ENCODE measurements at places on chromosomes 12 and 14.

DNA sequence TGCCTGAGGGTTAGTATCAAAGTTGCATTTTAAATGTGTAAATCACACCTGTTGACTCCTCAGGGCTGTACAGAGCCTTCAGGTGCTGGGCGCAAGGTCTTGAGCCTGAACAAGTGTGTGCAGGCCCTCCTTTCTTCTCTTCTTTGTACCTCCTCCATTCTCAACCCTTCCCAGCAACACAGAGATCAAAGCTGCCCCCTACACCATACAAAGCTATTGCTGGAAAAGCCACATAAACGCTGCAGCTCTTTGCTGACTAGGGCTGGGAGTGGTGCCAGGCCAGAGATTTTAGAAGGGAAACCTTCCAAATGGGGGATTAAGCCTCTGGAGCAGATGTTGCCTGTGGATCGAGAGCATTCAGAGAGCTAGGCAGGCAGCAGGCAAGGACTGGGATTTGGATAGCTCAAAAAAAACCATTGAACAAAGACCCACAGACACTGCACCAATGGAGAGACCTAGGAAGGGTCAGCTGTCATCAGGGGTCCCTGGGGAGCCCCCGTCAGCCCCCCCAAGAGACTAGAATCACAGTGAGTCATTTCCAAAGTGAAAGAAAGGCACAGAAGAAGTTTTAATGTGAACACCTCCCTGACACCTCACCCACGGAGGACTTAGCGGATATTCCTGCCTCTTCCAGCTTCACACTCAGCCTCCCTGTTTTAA, 18.2 kb upstream of the SUSD6 start:
- DNase-seq, result no peak

GRCh38 chr12:83016991-83017390, 330.3 kb downstream of the TMTC2 start:
- no peak for DNase-seq

DNA sequence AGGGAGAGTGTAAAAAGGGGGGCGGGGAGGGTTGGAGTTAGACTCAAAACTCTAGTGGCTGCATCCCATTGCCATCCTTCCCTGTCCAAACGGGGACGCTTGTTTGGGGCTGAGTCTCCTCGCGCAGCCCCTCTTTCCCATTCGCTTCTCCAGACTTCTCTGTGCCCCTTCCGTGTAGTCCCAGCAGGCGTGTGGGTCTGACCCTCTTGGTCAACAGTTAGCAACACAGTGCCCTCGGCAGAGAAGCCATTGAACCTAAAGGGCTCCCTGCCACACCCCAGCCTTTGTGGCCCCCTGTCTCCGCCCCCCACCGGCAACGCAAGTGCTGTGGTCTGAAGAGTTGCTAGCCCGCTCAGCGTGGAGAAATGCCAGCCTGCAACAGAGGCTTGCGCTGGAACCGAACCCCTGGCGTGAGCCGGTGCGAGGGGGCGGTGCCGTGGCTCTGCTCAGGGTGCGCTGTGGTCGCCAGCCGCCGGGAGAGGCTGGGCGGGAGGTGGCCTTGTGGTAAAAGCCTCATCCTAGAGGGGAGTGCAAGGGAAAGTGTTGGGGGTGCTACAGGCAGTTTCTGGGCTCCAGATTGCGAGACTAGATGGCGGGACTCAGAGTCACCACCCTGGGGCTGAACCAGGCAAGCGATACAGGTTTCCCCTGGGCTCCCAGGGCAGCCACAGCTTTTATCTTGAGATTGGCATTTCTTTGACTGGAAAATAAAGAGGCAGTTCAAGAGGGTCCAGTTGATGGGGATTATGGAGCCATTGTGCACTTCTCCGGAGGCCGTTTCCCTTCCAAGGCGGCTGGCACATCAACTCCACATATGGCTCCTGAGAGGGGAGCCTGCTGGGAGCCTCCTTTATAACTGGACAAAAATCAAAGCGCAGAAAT, 2.1 kb downstream of the PLXNC1 start:
- peak; percentile 16 for DNase-seq

DNA sequence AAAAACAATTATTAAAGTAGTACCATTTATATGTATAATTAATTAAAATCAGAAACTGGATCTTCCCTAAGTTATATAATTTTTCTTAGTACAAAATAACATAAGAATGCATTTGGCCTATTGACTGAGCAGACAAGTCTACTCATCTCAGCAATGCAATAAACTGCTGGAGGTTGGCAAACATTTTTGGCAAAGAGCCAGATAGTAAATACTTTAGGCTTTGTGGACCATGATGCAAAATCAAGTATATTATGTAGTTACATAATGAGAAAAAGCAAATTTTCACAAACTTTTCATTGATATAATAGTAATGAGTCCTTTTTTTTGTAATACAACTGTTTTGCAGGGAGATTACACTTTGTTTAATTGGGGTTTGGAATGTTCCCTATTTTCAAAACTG, 30.9 kb downstream of the ERGIC2 start:
- no peak for DNase-seq

- DNase-seq, result no peak
These were observed 109.3 kb upstream of the EVL start for GRCh38 chr14:99955826-99956455.

- DNase-seq, result no peak
These were observed 62.4 kb upstream of the PSMC1 start for GRCh38 chr14:90193925-90194324.

- no peak for DNase-seq
These were observed 10.4 kb downstream of the TECPR2 start for GRCh38 chr14:102373110-102373509.

DNA sequence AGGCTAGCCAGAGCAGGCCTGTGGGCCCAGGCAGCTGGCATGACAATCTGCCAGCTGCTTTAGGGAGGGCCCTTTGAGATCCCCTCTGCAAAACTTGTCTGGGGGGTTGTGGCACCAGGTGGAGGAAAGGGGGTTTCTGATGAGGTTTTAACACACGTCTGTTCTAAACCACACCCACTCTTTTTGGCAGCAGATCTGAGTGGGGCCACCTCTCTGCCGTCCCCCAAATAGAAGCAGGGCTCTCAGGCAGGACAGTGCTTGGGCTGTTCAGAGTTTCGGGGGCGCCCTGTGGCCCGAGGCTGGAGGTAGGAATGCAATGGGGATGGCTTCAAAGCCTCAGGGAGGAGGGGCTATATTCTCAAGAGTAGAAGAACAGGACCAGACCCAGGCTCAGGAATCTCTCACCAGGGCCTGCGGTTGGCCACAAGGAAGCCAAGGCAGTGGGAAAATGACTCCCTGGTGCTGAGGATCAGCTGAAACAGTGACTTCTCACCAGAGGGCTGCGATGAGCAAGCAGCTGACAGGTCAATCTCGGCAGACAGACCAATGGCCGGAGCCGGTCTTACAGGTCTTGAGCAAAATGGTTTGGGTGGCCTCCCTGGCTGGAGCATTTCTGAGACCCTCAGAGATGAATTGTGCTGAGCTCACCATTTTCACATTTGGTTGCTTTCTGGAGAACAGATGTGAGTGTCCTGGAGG, 1.5 kb upstream of the KRT5 start:
- DNase-seq, result no peak

Data from activated naive CD4-positive, alpha-beta T cell (primary cell).